T follicular helper cell (primary cell): ENCODE measurements at places on chromosomes 5 and 9.

DNA sequence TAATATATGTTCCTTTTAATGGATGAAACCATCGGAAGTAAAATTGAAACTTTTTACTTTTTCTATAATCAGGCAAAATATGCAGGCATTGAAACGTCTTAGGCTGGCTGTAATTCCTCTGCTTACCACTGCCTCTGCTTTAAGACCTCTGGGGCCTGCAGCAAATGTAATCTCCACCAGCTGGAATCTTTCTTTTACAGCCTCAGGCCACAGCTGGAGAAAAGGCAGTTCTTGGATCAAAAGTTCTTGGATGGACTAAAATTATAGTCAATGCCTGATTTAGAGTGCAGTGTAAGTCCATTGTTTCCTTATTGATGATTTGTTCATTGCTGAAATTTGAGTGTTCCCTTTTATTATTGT lies 396.7 kb downstream of the KCTD16 start:
- DNase-seq, result no peak

- DNase-seq, result no peak
Observed at GRCh38 chr5:143245929-143246561, 157.4 kb downstream of the NR3C1 start.

DNA sequence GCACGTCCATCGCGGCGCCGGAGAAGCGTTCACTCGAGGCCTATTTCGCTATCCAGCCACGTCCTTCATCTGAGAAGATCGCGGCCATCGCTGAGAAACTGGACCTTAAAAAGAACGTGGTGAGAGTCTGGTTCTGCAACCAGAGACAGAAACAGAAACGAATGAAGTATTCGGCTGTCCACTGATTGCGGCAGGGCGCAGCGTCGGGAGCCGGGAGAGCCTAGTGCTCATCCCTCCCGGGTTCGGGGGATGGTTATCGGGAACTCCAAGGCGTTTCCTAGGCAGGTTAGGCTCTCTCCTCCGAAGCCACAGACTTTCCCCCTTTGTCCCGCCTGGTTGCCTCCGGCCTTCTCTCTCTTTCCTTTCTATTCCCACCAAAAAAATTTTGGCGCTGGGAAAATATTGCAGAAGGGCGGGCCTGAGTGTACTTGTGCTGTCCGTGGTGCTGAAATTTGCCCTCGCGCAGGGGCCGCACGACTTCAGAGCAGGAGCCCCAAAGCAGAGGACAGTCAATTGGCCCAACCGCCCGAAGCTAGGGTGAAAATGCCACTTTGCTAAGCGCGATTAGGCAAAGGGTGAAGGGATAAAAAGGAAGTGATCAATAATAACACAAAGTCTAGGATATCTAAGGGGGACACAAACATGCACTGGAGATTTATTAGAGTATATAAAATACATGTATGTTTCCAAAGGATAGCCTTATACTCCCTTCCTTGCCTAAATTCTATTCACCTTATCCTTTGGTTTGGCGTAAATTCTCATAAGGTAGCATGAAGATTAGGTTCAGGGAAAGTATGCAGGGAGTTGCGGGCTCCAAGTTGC lies 1.8 kb downstream of the POU4F3 start:
- DNase-seq, result no peak

DNA sequence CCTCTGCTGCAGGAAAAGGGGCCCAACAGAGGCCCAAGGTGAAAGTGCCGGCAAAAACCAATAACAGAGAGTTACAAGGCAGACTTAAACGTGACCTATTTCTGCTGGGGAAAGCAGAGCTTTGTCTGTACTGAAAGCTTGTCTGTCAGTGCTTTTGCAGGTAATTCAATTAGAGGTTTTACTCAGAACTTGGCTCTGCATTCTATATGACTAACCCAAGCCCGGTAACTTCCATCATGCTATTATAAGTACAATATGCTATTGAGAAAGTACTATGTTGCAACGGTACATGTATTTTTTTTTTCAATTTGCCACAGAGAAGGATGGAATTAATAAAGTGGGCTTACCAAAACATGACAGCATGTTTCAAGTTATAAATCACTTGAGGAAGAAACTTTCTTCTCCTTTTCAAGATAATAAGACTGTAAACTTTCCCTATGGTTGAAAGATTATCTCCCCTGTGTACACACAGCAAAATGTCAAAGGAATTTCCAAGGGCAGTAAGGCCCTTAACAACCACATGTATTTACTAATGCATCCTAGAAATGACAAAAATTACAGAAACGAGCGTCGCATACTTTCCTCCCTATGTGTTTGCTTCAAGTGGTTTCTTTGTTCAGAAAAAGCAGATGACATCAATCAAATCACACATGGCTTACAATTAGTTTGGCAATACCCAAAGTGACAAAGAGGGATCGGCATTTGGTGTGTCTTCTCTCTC lies 282.4 kb downstream of the EFNA5 start:
- no peak for DNase-seq

DNA sequence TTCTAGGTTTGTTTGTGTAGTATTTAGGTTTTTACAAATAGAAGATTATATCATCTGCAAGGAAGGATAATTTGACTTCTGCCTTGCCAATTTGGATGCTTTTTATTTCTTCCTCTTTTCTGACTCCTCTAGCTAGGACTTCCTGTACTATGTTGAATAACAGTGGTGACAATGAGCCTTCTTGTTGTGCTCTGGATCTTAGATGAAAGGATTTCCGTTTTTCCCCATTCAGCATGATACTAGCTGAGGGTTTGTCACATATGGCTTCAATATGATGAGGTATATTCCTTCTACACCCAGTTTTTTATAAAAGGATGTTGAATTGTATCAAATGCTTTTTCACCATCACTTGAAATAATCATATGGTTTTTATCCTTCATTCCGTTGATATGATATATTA lies 101.4 kb downstream of the FBXO4 start:
- DNase-seq, result no peak

- no peak for DNase-seq
Observed at GRCh38 chr5:23411994-23412393, 95.4 kb upstream of the PRDM9 start.

DNA sequence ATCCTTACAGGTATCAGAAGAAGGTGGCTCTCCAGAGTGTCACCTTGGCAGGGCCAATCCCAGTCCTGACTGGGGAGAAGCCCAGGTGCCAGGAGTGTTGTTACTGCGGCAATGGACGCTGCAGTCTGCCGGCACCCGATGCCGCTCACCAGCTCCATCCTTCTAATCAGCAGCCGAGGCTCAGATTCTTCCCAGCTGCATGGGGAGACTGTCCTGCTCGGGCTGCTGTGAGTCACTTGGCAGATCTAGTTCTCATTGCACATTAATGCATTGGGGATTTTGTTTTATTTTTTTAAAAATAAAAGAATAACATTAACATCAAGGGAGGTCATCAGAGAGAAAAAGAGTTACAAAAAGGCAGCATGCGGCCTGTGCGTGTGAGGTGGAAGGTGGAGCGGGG lies 115.8 kb downstream of the MTX3 start:
- no peak for DNase-seq

DNA sequence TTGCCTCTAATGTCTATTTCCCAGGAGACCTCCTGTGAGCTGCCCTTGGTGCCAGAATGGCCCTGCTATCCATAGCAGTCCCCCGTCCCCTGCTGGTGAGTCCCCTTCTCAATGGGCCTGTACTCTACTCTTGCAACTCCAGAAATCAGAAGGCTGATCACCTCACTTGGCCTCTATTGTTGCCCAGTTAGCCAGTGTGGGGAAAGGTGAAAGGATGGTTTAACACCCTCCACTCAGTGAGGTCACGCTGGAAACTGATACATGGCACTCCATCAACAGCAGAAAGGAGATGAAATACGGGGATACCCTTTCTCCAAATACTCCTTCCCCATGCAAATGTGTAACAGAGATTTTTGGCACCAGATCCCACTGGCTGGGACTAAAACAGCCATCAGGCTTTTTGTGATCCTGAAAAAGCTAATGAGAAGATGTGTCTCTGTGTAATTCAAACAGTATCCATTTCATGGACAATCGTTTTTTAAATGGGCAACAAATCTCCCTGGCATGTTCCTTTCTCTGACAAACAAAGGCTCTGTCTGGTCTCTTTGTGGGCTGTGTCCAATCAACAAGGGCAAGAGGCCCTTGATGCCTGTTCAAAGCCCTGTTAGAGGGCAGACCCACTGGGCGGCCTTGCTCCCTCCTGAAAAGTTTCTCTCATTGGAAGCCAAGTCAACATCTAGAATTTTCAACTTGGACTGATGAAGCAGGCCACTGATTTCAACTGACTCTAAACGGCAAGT lies 343.7 kb downstream of the SPOCK1 start:
- DNase-seq, result no peak

GRCh38 chr9:9950813-9951212 lies 662.0 kb downstream of the PTPRD start:
- DNase-seq, result no peak

DNA sequence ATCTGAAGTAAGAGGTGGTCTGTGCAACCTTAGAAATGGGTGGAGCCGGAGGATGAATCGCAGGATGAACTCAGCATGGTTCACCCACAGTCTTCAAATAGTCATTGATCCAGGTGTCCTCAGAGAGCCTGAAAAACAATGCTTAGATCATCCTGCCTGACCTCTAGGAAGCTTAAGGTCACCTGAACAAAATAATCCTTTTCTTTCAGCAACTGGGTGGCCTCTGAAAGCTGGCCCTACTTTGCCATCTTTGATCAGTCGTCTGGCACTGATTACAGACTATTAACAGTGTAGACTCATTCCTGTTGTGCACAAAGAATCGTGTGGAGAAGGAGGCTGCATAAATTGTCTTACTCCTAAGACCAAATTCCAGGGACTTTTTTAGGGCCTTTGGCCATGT lies 50.7 kb downstream of the PIP5K1B start:
- no peak for DNase-seq

DNA sequence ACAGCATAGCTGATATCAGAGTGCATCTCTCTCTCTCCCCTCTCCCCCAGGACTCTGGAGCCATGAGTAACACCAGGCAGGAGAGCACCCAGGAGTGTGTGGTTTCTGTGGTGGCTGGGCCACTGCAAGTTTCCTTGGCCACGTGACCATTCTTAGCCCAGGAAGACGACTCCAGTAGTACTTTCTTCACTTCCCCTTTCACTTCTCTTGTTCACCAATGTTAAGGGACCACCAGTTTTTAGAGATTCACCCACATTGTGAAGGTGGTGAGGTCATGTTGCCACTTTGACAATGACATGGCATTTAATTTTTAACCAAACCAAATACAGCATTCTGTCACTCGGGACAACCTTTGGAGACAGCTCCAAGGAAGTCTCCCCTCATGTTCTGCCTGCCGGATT lies 17.9 kb upstream of the DAPK1 start:
- DNase-seq, result no peak

DNA sequence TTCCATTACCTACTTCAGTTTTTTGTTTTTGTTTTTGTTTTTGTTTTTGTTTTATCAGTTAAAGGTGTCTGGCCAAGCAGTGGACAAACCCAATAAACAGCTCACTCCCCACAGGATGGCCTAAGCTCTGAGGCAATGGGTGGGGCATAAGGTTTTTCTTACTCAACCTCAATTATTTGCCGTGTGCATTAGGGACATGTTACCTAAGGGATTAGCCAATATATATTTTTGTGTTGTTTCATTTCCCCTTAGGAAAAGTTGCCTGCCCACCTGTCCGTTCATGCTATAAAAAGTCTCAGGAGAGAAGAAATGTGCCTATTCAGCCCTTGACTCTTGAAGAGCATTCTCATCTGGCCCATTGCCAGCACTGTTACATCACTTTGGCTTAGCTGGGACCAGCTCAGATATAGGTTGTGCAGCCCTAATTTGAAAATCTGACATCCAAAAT lies 7.3 kb downstream of the SH3RF2 start:
- DNase-seq, result no peak

DNA sequence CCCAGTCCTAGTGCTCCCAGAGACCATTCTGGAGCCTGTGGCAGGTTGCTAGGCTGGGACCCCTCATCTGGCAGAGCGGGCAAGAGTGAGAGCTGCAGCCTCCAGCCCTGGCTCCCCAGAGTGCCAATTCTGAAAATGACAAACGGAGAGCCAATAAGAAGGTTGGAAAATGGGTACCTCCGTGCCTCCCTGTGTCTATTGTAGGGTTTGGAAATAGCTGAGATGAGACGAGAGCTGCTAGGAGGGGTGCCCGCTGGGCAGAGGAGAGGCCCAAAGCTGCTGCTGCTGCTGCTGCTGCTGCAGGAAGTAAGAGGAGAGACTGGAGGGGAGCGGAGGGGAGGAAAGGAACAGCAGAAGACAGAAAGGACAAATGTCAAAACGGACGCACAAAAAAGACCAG lies 36.0 kb upstream of the FUBP3 start:
- no peak for DNase-seq

DNA sequence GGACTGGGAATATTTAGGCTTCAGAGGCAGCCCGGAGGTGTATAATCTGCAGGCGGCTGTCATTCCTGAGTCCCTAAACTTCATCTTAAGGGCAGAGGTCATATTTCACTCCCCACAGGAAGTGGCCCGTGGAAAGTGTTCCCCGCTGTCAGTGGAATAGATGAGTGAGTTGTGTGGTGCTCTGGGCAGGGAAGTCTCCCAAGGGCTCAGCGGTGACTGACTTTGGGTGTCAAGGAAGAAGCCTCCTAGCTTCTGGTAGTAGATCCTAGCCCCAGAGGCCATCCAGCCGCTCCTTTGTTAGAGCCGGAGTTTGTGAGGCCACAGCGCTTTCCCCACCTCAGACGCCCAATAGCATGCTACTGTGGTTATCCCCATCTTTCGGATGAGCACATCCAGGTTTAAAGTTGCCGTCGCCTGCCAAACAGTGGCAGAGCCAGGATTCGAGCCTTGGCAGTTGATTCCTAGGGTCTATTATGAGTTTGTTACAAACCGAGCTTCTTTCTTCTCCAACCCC lies 38.9 kb upstream of the TIFAB start:
- no peak for DNase-seq

DNA sequence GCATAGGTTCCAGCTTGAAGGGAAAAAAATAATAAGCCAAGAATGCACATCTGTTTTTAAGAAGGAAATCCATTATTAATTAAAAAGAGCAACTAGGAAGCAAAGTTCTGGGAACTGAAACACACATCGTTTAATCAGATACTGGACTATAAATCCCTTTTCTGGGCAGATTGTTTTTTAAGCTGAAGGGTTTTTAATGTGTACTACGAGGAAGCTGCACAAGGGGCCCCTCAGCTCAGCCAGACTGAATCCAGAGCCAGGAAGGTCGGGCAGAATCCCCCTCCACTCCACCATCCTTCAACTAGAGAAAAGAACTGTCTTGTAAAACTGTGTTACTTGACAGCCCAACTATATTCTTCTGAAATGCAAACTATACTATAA lies 49.2 kb downstream of the ROR2 start:
- DNase-seq, result no peak

DNA sequence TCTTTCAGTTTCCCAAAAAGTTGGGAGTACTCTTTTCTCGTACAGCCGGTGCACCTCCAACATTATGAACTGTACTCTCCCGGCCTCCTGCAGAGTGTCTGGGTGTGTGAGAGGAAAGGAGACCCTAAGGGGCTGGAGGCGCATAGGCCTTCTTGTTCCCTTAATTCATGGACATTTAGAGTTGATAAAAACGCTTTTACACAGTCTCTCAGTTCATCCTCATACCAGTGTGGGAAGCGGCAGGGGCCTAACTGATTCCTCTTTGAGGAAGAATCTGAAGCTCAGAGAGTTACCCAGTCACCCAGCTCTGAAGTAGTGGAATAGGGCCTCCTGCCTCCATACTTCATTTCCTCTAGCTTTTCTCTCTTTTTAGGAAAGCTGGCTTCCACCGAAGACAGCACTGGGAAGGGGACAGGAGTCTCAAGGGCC lies 3.3 kb downstream of the MCIDAS start:
- DNase-seq, result no peak
